ENCODE measurements at places on chromosomes 6 and 20.

GRCh38 chr20:56793916-56794315 lies 164.8 kb downstream of the TFAP2C start:
- no peak for DNase-seq

- DNase-seq = no peak
Observed at GRCh38 chr6:50353603-50354002, 303.9 kb upstream of the DEFB112 start.

DNA sequence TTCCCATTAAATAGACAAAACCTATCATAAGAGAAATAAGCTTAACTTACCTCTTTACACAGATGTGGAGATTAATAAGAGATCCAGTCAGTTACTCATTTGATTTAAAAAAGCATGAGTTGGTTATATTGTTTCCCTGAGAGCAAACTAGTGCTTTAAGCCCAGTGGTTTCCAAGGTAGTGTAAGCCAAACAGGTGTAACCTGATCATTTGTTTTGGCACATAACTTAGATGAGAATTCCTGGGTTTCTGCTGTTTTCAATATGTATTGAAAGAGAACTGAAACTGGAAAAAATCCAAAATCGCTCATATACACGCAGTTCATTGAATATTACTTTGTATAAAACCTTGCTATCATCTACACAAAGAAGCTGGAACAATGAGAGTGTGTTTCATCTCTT lies 30.5 kb upstream of the SMIM8 start:
- no peak for DNase-seq

DNA sequence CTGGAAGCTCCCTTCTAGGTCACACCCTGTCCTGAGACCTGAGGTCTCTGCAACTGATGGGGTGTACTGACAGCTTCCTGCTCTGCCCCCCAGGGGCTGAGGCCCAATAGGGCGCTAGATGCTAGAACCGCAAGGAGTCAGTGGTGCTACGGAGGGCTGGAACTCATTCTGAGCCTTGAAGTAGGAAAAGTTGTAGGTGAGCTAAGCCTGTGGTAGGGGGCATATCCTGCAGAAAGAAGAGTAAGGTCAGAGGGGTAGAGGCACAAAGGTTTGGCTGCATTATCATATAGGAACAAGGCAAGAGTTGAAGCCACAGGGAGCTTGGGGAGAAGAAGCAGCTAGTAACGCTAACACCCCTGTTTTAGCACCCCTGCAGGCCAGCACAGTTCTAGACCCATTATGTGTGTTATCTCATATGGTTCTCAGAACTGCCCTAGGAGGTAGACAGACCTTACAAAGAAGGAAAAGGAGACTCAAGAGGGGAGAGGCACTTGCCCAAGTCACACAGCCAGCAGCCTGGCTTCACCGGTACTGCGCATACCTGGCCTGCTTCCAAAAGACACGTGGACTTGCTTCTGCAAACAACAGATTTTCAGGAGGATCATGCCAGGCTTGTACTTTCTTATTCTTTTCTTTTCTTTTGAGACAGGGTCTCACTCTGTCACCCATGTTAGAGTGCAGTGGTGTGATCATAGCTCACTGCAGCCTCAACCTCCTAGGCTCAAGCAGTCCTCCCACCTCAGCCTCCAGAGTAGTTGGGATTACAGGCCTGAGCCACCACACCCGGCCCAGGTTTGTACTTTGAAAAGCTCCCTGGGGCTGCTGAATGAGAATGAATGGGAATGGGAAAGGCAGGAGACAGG lies 156.1 kb downstream of the MRPL14 start:
- DNase-seq = no peak

GRCh38 chr20:25090492-25091429 lies 8.8 kb upstream of the VSX1 start:
- no peak for DNase-seq

DNA sequence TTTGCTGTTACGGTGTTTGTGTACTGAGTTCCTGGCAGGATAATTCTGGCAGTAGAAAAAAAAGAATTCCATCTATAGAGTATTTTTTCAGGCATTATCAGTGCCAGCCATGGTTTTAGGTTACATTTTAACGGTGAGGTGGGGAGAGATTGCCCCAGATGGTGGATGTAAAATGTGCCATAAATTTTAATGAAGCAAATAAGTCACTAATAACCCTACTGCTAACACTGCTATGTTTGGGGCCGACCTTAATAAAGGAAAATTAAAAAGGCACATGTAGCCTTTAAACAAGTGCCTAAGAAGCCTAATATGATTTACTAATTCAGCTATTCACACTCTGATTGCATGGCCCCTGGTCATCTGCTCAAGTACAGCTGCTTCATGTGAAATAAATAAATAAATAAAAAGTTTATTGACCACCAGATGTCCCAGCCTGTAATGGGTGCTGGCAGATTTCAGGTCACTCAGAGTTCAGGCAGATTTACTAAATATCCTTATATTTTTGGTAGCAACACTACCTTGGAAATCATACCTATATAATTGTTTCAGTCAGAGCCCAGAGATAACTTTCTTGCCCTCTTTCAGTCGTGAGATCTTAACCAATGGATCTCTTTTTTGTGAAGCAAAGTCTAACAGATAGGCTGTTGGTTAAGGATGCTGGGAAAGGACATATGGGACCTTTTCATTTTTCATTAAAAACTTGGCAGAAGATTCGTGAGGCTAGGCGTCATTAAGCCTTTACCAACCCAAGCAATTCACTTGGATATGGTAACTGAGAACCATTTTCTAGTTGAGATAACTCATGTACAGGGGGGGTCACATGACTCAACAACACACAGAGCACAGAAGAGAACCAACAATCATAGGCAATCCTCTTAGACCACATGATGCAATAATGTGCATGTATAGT lies 495.0 kb upstream of the NRSN1 start:
- no peak for DNase-seq

GRCh38 chr6:7960848-7961247 lies 50.3 kb upstream of the TXNDC5 start:
- DNase-seq = no peak

All from mesenchymal stem cell (in vitro differentiated cells and primary cell).